GF-D8 (cell line): ENCODE measurements at places on chromosomes 13 and 19.

DNA sequence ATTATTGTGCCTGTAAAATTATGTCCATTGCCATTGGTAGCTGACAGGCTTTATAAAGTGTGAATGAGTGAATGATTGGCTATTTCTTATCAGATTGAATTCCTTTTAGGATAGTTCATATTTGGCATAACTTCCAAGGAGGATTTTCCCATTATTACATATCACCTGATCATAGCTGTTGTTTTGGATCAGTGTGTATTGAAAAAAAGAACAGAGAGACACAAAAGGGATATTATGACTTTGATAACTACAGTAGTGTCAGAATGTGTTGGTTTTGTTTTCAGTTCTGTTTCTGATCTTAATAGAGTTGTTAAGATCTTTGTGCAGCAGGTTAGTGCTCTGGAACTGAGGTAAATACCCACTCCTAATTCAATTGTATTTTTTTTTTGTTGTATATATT, 103.8 kb downstream of the LRCH1 start:
- no peak for DNase-seq

DNA sequence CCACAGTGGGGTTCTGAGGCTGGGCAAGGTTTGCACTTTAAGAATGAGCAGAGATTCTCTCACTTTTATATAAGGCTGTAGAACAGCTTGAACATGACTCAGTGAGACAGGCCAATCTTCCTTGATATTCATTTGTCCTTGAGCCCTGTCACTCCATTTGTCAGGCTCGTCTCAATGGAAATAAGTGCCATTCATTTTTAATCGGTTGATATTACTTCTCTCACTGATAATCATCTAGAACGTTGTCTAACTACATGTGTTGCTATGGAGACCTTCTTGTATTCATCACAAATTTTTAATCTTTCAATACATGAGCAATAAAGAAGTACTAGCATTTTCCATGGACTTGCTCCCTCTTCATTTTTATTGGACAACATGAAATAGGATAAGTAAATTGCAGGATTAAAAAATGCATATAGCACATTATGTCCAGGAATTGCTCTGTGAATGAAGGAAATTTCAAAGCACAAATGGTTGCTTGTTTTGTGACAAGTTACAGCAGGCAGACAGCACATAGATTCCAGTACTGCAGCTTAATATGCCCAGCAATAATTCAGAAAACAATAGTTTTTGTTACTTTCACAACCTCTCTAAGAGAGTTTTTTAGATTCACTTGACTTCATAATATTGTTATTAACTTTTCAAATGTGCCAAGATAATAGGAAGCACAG, 1178.4 kb upstream of the ATXN8OS start:
- DNase-seq, result no peak

DNA sequence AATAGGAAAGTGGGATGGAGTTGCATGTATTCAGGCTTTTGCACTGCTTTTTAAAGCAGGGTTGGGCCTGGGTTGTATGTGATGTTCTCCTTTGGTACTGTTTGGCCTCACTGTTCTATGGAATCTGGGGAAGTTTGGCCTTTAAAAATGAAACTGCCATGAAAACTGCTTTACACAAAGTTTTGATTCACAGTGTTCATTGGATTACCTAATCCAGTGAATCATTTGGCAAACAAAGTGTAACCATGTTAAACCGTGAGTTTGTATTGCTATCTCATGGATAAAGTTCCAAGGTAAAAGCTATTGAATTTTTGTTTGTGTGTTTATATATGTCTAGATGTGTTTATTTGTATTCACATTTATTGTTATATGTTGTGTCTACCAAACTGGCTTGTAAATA, 1658.6 kb downstream of the OLFM4 start:
- DNase-seq, result no peak

DNA sequence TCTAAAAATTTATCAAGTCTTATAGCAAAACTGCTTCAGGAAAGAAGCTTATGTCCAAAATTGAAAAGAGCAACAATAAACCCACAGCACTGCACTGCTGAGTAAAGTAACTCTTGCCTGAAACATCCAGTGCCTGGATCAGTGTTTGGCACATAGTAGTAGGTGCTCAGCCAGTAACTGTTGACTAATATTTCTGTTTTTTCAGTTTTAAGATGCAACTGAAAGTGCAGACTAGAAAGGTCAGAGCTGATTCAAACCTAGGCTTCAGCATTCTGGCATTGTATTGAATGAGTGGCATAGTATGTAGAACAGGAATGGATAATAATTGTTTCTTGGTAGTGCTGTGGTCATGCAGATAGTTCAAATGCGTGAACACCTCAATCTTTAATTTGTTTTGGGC, 67.6 kb downstream of the UBL3 start:
- no peak for DNase-seq

- no peak for DNase-seq
These were observed 1.4 kb upstream of the PAN3 start for GRCh38 chr13:28136916-28137315.

- DNase-seq, result no peak
These were observed 45.2 kb upstream of the HMGB1 start for GRCh38 chr13:30510811-30511371.

GRCh38 chr13:102267191-102267590, 134.7 kb downstream of the FGF14 start:
- DNase-seq, result no peak

GRCh38 chr13:113785051-113786010, 26.3 kb downstream of the TMEM255B start:
- no peak for DNase-seq
